Left renal pelvis (tissue), 4 donors: ENCODE measurements at places on chromosomes 1 and 21. TPM values are rescaled to one million over a fixed set of nuclear protein-coding genes. Genes with fewer than 3 reads are reported as not detected.

DNA sequence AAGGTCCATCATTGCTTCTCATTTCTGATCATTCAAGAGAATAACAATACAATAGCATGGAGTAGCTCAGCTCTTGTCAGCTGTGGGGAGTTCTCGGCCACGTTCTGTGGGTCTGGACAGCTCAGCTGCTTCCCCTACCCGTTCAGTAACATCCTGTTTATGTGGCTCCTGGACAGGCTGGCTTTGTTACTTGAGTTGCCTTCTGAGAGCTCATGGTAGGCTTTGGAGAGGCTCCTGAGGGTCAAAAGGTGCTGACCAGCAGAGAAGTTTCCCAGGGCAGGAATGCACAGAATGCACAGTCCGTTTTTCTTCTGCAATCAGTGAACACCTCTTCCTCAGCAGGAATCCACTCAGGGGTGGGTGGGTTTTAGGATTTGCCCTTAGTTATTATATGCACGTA is 36.0 kb downstream of the KAZN start:
- DNase-seq: no peak

CELA3B gene
- polyA plus RNA-seq: not detected

GRCh38 chr1:212771341-212771740 is 20.2 kb downstream of the NSL1 start:
- DNase-seq: no peak

PROK1 gene
- polyA plus RNA-seq: 0.34 TPM

DNA sequence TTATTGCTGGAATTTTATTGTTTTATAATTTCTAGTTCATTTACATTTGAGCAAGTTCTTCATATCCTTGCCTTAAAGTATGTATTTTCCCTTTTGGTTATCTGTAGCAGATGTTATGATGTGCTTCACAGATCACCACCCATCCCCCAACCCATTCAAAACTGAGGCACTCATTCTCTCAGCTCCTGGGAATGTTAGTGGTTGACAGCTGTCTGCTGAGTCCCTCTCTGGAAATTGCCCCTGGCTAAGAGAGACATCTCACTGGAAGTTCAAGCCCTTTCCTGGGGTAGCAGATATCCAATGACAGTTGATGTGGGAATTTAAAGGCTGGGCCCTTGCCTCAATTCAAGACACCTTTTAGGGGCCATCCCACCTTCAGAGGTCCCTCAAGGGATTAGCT is 4.3 kb upstream of the DPYD start:
- DNase-seq: no peak

GRCh38 chr1:211986628-211987254 is 48.6 kb downstream of the INTS7 start:
- DNase-seq: no peak

- no peak for DNase-seq
Observed at GRCh38 chr1:100953960-100954730, 58.3 kb downstream of the SLC30A7 start.

GRCh38 chr1:28115267-28115666 is 26.9 kb upstream of the EYA3 start:
- no peak for DNase-seq

- no peak for DNase-seq
Observed at GRCh38 chr1:223466151-223466550, 72.9 kb downstream of the CCDC185 start.

TNN gene
- 2.3 TPM for polyA plus RNA-seq

GRCh38 chr1:1981142-1981500 is 22.5 kb downstream of the CFAP74 start:
- no peak for DNase-seq
